ENCODE measurements at places on chromosomes 12 and 14.
A peak's percentile ranks its signal among the peaks of the same experiment; 100 is the strongest.

DNA sequence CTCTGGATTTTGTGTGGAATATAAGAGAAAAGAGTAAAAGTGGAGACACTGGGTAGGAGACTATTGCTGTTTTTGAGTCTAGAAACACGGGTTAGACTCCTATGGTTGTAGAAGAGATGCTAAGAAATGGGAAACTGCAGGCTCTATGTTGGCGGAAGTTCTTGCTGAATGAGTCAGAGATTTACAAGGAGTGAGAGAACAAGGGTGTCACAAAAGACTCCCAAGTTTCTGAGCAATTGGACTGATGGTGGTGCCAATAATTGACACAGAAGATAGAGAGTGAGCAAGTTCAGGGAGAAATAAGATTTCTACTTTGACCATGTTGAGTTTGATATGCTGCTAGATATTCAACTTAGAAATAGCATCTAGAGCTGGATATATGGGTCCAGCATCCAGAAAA lies 2.6 kb upstream of the PRKD1 start:
- peak; percentile 15 for DNase-seq

DNA sequence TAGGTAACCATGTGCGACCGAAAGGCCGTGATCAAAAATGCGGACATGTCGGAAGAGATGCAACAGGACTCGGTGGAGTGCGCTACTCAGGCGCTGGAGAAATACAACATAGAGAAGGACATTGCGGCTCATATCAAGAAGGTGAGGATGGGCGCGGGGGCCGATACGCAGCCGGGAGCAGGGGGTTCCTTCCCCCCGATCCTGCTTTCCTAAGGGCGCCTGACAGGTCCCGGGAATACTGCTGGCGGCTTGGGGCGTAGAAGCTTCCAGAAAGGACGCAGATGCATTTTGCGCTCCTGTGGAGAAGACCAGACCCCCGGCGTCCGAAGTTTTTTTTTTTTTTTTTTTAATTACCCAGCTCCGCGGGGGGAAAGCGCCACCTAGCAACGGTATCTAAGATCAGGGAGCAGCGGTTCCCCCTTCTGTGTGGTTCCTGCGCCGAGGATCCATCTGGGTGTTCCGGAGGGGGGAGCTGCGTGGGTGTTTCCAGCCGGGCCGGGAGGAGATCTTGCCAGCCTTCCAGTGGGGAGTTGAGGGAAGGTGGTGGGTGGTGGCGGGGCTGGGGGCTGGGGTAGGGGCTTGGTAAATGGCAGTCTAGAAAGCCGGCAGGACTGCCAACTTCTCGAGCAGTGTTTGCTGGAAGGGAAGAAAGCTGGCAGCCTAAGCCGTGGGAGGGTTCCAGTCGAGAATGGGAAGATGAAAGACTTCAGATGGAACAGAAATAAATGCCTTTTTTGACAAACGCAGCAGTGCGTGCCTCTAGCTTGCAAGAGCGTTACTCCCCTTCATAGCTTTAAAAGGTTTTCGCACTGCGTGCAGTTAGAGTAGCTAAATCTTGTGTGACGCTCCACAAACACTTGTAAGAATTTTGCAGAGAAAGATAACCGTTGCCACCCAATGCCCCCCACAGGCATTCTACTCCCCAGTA lies 764 bp downstream of the DYNLL1 start:
- DNase-seq, result peak; percentile 63

DNA sequence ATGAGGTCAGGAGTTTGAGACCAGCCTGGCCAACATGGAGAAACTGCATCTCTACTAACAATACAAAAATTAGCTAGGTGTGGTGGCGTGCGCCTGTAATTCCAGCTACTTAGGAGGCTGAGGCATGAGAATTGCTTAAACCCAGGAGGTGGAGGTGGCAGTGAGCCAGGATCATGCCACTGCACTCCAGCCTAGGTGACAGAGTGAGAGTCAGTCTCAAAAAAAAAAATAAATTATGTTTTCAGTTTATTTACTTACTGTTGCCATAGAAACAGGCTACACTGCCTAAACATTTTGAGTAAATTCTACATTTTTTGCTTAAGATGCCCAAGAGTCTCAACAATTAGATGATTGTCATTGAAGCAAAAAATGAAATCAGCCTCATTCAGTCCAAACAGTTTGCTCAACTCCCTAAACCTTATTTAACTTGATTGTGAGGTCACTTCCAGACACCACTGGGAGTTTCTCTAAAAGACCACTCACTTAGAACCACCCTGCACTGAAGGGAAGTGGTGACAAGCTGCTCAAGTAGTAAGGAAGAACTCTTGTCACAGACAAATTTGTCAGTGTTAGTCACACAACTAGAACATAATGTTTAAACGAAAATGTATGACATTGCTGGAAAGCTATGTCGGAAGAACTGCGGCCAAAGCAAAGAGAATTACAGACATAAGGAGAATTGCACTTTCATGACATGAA lies 9.8 kb upstream of the GNPNAT1 start:
- DNase-seq, result peak; percentile 69

- DNase-seq, result no peak
Measured at GRCh38 chr12:81992461-81992860, 233.3 kb upstream of the PPFIA2 start.

GRCh38 chr12:90695415-90695814 lies 259.6 kb downstream of the CCER1 start:
- DNase-seq, result peak; percentile 7

DNA sequence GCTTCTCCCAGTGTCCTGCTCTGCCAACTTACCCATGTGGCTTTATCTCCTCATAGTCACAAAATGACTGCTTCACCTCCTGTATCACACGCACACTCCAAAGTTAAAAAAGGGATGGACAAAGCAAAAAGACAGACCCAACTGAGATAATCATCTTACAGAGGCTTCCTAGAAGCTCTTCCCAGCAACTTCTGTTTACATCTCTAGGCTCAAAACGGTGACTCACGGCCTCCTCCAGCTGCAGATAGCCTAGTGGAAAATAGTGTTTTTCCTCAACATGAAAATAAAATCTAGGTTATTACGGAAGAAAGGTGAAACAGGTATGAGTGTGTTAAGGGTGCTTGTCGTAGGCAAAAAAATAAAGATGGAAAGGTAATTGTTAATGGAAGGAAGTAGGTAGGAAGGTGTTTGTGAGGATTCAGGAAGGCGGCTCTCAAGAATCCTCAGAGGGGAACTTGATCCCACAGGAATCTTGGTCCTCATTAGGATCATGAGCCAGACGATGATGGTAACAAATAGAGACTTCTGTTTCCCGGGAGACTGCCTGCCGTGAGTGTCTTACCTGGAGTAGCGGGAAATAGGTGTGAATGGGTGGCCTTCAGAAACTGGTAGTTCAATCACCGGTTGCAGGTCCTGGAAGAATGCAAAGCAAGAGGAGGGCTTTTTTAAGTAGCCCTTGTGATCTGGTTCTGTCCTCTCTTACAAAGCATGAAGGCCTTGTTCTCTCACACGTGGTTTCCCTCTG lies 487.5 kb upstream of the TMEM132C start:
- no peak for DNase-seq

DNA sequence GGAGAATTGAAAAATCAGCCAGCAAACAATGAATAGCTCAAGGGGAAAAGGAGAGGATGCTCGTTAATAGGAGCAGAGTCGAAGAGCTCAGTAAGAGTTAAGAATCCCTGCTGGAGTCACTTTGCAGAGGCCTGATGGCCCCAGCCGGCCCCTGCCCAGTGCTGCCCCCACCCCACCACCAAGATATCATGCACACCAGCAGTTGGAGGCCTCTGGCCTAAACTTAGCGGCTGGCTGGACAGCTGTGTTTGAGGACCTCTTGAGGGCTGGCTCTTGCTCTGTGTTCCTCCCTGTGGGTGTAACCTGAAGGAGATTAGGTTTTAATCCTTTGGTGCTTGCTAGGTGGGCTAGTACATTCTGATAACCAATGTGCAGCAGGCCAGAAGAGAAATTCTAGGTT lies 142.0 kb downstream of the PLXNC1 start:
- no peak for DNase-seq

- DNase-seq, result no peak
Measured at GRCh38 chr12:119710965-119711551, 43.1 kb downstream of the PRKAB1 start.

DNA sequence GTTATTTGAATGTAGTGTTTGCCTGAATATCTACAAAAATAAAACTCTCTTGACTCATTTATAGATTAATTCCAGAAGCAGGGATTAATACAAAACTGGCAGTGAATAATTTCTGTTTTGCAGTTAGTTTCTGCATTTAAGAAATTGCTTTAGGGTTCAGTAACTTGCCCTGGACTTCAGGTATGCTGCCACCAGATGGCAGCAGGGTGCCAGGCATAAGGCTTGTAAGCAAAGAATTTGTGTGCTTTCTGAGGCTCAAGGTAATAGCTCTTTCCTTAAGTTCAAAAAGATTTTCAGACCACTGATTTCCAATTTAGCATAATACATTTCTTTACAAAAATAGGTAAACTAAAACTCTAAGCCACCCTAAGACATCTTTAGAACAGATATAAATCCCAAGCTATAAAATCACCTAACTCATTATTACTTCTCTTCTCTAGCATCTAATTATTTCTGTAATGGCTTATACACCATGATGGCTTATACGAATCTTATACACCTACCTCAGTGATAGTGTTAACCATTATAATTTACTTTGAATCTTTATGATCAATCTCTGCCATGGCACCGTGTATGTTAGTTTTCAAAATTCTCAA lies 398.3 kb downstream of the APAF1 start:
- DNase-seq, result peak; percentile 41

DNA sequence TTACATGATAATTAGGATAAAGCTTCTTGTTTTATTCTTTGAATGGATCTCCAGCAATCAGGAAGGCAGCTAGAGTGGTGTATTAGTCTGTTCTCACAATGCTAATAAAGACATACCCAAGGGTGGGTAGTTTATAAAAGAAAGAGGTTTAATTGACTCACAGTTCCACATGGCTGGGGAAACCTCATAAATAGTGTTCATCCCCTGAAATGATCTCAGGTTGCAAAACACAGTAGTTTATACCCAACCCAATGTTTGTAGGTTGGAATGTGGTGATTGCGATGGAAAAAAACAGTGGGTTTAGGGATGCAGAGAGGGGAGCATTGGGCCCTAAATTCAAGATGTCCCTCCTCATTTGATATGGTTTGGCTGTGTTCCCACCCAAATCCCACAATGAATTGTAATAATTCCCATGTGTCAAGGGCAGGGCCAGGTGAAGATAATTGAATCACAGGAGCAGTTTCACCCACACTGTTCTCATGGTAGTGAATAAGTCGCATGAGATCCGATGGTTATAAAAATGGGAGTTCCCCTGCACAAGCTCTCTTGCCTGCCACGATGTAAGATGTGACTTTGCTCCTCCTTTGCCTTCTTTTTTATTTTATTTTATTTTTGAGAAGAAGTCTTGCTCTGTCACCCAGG lies 11.5 kb downstream of the MUCL1 start:
- no peak for DNase-seq

GRCh38 chr12:42469355-42470175 lies 120.0 kb downstream of the PRICKLE1 start:
- DNase-seq, result no peak

- peak; percentile 79 for DNase-seq
Measured at GRCh38 chr14:79585845-79586244, 625.5 kb downstream of the DIO2 start.

GRCh38 chr12:66694666-66695613 lies 16.1 kb upstream of the GRIP1 start:
- DNase-seq, result no peak

DNA sequence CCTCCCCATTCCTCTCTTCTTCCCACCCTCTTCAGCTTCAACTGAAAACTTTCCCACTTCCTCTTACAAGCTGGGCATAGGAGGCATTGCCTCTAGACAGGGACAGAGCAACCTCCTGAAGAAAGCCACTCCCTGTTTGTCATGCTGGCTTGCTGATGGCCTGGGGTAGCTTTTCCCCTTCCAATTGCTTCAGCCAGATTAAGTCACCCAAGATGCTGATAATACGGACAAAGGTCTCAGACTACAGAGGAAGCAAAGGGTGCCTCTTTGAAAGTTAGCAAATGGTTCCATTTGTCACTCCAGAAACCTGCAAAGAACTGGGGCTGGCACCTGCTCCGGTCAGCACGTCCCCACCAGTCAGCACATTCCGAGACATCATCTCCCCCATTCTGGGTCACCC lies 6.0 kb downstream of the KRT2 start:
- DNase-seq, result no peak

DNA sequence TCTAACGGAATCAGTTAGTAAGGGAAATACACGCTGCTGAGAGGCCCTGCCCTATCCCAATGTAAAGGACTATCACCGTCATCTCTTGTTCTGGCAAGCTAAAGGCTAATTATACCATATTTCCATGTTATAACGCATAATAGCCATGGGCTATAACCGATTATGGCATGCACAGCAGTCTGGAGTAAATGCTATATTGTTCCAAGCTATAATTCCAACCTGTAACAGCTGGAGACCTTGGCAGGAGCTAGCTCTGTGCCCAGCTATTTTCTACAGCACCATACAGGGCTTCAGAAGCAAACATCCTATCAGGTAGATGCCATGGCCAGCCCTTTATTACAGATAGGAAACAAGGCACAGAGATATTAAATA lies 26.3 kb downstream of the SYNE3 start:
- no peak for DNase-seq

DNA sequence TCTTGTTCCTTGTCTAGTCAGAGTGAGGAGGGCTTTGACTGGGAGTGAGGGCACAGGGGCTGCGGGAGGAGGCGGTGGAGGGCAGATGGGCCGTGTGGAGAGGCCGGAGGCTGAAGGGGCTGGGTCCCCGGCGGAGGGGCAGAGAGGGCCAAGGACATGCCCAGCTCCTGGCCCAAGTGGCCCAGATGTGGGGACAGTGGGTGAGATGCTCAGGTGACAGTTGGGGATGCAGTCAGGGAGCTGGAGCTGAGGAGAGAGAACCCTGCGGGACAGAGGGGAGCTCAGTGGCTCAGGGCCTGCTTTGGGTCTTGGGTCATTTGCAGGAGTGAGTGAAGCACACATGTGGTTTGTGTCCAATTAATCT lies 26.5 kb upstream of the PLD4 start:
- no peak for DNase-seq

GRCh38 chr12:77488041-77488620 lies 342.6 kb upstream of the NAV3 start:
- peak; percentile 14 for DNase-seq

- no peak for DNase-seq
Measured at GRCh38 chr12:71782017-71782416, 27.4 kb downstream of the RAB21 start.

- DNase-seq, result no peak
Measured at GRCh38 chr12:127063339-127064072, 1203.5 kb upstream of the TMEM132C start.

GRCh38 chr12:46197883-46198282 lies 71.0 kb downstream of the SLC38A1 start:
- no peak for DNase-seq

GRCh38 chr12:87231818-87232217 lies 797.4 kb downstream of the C12orf50 start:
- DNase-seq, result peak; percentile 27

- peak; percentile 24 for DNase-seq
Measured at GRCh38 chr14:96307434-96307833, 51.4 kb downstream of the BDKRB1 start.

- no peak for DNase-seq
Measured at GRCh38 chr14:97280526-97280925, 483.3 kb downstream of the VRK1 start.

- DNase-seq, result no peak
Measured at GRCh38 chr14:76497550-76498462, 121.9 kb downstream of the ESRRB start.

Measured in amniotic epithelial cell (primary cell).